AG09319 (cell line): ENCODE measurements at places on chromosomes 16 and 17.

- DNase-seq = no peak
These were observed 13.7 kb downstream of the N4BP1 start for GRCh38 chr16:48596326-48596725.

- no peak for DNase-seq
These were observed 848 bp upstream of the KRT19 start for GRCh38 chr17:41528959-41529353.

GRCh38 chr16:30722443-30722842, 23.5 kb downstream of the SRCAP start:
- DNase-seq = no peak

GRCh38 chr16:74192281-74192797, 104.3 kb upstream of the PSMD7 start:
- no peak for DNase-seq

DNA sequence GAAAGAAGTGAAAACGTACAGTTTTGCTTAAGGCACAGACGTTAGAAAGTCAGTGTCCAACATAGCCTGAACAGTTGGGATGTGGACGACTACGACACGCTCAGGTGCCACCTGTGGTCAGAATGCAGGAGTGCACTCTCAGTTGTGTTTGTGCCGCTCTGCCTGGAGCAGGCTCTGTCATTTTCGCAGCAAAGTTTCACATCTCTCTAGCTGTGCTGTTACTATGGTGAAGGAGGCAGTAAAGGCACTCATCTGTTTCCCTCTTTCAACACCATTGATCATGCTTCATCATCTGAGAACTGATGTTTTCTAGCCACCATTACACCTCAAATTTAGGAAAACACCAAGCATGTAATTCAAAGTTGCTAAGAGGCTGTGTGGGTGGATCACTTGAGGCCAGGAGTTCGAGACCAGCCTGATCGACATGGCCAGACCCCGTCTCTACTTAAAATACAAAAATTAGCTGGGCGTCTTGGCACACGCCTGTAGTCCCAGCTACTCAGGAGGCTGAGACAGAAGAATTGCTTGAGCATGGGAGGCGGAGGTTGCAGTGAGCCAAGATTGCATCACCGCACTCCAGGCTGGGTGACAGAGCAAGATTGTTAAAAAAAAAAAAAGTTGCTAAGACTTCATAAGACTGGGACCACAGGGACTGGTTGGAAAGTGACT, 44.9 kb upstream of the DNAJA2 start:
- DNase-seq = no peak

GRCh38 chr16:30930160-30930571, 6.8 kb downstream of the FBXL19 start:
- no peak for DNase-seq

- no peak for DNase-seq
These were observed 112.9 kb upstream of the HAS3 start for GRCh38 chr16:68992521-68992920.

- no peak for DNase-seq
These were observed 147.1 kb downstream of the PRKCA start for GRCh38 chr17:66449418-66449977.

DNA sequence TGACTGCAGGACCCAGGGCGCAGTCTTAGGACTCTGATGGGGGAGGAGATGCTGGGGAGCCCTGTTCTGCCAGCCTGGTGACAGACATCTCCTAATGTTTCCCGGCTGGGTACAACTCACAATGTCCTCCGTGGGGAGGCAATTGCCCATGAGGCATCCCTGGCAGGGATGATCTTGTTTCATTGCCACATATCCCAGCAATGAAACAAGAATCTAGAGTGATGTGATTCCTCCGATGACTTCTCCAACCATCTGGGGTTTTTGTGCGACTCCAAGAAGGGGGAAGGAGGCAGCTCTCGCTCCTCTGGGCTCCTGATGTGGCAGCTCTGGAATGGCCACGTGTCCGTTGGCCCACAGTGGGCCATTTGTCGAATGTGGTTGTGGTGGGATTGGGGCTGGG, 255.8 kb downstream of the SEC14L1 start:
- DNase-seq = no peak

DNA sequence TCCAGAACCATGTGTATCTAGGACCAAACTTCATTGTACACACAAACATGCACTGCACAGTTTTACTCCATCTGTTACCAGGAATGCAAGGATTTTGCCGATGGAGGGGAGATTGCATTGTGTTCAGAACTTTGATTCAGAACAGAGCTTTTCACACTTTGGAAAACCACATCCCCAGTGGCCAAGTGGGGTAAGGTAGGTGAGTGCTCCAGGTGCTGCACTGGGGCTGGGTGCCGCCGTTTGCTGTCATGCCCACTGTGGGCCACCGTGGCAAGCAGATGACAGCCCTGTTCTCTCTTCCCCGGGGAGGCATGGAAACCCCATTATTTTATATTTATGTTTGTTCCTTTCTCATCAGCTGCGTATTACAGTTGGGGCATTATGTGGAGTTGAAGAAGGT, 29.3 kb upstream of the JPH3 start:
- no peak for DNase-seq

GRCh38 chr16:982145-983043, 824 bp downstream of the SOX8 start:
- no peak for DNase-seq

DNA sequence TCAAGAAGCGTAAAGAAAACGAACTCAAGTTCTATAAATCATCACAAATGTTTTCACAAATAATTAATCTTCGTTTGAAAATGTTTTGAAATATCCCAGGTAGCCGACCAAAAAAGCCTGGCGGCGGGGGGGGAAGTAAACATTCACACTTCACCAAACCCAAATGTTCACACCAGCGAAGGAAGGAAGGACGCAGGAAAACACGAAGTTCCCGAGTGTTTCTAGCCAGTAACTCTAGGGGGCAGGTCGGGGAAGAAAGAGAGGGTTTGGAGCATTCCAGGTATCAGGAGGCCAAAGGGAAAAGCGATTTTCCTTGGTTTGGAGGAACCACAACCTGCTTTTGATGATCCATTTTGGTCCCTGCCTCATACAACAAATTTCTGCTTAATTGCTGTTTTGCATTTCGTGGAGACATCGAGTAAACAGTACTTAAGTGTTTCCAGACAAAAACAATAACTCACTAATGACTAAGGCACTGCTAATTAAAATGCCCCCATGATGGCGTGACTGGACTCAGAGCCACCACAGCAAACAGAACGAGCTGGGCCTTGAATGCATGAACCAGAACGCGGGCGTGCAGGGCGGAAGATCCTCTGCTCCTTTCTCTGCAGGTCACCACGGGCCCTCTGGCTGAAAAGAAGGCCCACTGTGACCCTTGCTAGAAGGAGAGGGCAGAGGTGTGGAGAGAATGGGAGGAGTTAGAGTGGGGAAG, 16.6 kb downstream of the ZFHX3 start:
- DNase-seq = peak; percentile 75

GRCh38 chr16:21169249-21169981, 10.9 kb downstream of the LDAF1 start:
- DNase-seq = no peak

GRCh38 chr17:5325851-5326250, 43.8 kb downstream of the RABEP1 start:
- no peak for DNase-seq

GRCh38 chr16:17160285-17160853, 310.4 kb downstream of the XYLT1 start:
- DNase-seq = no peak

DNA sequence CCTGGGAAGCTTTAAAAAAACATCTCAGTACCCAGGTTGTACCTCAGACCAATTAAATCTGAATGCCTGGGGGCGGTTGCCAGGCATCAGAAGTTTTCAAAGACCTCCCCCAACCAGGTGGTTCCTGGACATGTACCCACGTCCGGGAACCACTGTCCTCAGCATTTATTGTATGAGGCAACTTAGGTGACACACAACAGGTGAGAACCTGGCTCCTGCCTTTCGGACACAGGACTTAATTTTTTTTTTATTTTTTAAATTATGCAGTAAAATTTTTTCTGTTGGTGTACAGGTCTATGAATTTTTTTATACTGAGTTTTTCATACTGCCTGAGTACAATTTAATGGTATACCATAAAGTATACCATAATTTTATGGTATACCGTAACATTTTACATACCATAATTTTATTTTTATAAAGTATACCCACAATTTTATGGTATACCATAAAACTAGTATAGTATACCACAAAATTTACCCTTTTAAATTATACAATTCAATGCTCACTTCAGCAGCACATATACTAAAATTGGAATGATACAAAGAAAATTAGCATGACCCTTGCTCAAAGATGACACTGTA, 38.7 kb upstream of the DHX8 start:
- DNase-seq = no peak

DNA sequence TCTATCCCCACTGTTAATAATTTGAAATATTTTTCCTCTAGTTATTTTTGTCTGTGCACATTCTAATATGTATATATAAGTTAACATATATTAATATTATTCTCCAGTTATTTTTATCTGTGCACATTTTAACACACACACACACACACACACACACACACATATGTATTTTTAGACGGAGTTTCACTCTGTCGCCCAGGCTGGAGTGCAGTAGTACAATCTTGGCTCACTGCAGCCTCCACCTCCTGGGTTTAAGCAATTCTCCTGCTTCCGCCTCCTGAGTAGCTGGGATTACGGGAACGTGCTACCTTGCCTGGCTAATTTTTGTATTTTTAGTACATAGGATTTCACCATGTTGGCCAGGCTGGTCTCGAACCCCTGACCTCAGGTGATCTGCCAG, 12.7 kb downstream of the MIEN1 start:
- no peak for DNase-seq

DNA sequence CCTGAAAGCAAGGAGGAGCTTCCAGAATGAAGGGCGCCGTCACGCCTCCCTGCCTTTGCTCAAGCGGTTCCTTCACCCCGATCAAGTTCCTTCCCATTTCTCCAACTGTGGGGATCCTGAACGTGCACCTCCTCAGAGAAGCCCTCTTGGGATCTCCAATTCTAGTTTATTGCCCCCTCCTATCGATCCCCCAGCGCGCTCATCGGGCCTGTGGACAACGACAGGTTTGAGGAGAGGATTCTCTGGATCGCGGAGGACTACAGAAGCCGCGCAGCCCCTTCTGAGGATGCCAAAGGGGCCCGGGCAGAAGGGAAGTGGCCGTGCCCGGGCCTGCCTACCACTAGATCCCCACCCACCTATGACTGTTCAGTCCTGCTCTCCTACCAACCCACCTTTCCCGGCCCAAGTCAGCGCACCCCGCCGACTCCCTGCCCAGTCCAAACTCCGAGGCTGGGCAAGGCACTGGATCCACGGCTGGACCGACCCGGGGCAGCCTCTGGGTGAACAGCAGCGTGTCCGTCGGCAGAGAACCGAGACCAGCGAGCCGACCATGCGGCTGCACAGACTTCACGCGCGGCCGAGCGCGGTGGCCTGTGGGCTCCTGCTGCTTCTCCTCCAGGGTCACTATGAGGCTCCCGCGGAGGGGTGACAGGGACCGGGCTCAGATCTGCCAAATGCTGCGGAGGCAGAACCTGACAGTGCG, 12.8 kb upstream of the CES3 start:
- no peak for DNase-seq

DNA sequence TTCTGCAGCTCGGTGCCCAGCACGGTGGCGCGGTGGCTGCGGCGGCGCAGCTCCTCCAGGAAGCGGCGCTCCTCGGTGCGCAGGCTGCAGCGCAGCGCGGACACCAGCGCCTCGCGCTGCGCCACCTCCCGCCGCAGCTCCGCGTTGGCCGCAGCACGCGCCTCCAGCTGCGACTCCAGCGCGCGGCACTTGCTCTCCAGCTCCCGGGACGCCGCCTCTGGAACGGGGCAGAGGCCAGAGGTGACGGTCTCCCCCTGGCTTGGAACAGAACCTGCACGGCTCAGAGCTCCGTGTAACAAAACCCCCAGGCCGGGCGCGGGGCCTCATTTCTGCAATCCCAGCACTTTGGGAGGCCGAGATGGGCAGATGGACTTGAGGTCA, 13.2 kb upstream of the CLUH start:
- DNase-seq = no peak

DNA sequence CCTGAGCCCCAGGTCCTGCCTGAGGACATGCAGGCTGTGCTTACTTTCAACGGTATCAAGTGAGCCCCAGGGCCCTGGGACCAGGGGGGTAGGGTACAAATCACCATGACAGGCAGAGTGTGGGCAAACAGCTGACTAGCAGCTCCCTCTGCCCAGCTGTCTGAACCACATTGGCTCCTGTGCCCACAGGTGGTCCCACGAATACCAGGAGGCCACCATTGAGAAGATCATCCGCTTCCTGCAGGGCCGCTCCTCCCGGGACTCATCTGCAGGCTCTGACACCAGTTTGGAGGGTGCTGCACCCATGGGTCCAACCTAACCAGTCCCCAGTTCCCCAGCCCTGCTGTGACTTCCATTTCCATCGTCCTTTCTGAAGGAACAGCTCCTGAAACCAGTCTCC, 10.0 kb downstream of the SLC46A1 start:
- DNase-seq = no peak

- DNase-seq = no peak
These were observed 1.4 kb downstream of the SHISA6 start for GRCh38 chr17:11242411-11242810.

DNA sequence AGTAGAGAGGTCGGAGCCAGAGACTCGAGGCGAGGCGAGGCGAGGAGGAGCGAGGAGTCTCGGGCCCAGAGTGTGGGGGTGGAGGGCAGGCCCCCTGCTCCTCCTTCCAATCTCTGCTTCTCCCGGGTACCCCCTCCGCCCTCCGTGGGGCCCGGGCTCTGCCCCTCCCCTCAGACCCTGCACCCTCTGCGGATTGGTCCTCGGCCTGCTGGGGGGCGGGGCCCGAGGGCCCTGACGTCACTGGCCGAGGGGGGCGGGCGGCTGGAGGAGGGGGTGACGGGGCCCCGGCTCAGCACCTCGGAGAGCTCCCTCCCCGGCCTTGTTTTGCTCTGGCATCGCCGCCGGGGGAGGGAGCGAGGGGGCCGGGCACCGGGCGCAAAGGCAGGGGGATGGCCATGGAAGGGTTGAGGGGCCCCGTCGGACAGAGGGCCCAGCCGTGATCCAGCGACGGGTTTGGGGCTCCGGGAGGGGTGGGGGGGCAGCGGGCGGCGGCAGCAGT, at the start of gene RUNDC3A:
TSS of gene RUNDC3A (plus strand) at position 282 of the 499 bp plus-strand sequence. CDS start 232 bp downstream, outside the sequence.
- peak; percentile 45 for DNase-seq

- DNase-seq = peak; percentile 44
These were observed at the start of gene CIAO2B for GRCh38 chr16:66934138-66934838. Gene CIAO2B (minus strand): TSS chr16:66934402. CDS start chr16:66934364, 38 bp downstream.

DNA sequence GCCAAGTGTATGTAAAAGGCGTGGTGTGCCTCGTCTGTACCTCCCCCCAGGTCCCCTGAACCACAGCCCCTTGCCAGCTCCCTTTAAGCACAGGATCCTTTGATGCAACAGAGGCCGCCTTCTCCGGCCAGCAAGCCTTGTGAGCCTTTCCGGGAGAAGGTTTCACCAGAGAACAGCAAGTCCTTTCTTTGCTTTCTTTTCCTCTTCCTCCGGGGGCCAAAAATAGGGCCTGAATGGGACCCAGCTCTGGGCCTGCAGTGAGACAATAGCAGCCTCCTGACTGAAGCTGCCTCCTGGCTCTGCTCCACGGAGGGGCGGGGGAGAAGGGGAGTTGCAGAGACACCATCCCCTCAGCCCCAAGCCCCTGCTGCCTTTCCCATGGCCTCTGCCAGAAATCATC, 9.0 kb downstream of the ADGRG1 start:
- no peak for DNase-seq
